ENCODE measurements at places on chromosomes 2 and 18. TPM values are rescaled to one million over a fixed set of nuclear protein-coding genes. Genes with fewer than 3 reads are reported as not detected.

DNA sequence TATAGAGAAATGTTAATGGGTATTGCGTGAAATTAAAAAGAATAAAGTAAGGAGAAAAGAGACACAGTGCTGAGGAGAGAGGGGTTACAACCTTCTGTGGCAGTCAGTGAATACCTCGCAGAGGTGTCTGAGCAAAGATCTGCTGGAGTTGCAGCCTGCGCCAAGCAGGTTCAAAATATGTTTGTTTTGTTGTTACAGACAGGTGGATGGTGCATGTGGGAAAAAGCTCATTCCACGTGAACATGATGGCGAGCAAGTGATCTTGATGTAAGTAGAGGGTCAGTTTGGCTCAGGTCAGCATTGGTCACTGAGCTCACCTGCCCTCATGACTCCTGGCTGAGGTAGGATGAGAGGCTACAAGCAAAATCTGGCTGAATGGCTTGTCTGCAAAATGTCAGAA, 66.2 kb downstream of the SOX11 start:
- H3K27ac ChIP-seq = no peak overlapping the region
- H3K4me3 ChIP-seq = no peak overlapping the region

PLGLB1 gene
- total RNA-seq = 0.54 TPM

DNA sequence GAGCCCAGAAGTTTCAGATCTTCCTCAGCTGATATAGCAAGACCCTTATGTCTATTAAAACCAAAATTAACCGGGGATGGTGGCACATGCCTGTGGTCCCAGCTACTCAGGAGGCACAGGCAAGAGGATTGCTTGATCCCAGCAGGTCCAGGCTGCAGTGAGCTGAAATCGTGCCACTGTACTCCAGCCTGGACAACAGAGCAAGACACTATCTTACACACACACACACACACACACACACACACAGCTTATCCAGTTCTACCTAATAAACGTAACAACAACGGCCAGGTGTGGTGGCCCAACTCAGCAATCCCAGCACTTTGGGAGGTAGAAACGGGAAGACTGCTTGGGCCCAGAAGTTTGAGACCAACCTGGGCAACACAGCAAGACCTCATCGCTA, 7.5 kb downstream of the LPIN2 start:
- H3K4me3 ChIP-seq = no peak overlapping the region
- H3K27ac ChIP-seq = no peak overlapping the region
- DNase-seq = no peak
- no peaks in the 10 kb centered on the region for H3K4me1 ChIP-seq
- peaks cover 9% of the 10 kb centered on the region for H3K36me3 ChIP-seq
- H3K27me3 ChIP-seq = no peaks in the 10 kb centered on the region

IL36B gene
- total RNA-seq = not detected

MYO3B gene
- 0.27 TPM for total RNA-seq

- H3K4me3 ChIP-seq = peak overlapping the region; percentile 49
- H3K27ac ChIP-seq = no peak overlapping the region
- peaks cover 18% of the 10 kb centered on the region for H3K4me1 ChIP-seq
- H3K36me3 ChIP-seq = no peaks in the 10 kb centered on the region
- DNase-seq = peak; percentile 62
These were observed 143.2 kb downstream of the MEIS1 start for GRCh38 chr2:66578054-66578686.

DNA sequence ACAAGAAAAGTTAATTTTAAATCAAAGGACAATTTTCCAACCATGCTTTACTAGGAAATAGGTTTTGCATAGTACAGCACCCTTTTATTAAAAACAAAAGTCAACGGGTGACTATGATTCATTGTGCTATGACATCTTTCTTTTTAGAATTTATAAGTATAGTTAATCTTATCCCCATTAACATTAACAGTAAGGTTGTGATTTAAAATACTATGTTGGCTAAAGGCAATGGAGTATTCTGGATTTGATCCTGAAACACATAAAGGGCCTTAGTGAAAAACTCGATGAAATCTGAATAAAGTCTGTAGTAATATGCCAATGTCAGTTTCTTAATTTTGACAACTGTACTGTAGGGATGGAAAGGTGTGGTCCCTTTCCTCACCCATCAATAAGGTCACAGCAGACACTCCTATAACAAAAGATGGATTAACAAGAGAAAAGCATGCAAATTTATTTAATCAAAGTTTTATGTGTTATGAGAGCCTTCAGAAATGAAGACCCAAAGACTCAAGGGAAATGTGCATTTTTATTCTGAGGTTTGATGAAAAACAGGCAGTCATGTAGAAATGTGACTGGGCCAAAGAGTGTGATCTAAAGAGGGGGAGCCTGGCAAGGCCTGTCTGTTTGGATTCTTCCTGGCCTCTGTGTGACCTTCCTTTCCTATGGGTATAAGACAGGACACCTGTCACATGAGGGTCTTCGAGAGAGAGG, 731.4 kb downstream of the TSN start:
- H3K27me3 ChIP-seq = no peaks in the 10 kb centered on the region
- H3K4me3 ChIP-seq = no peak overlapping the region
- H3K4me1 ChIP-seq = 0 out of 2 replicates have a peak, but pooled peaks cover 2% of the 10 kb centered on the region
- no peak overlapping the region for H3K27ac ChIP-seq
- no peaks in the 10 kb centered on the region for H3K36me3 ChIP-seq

All from H1 (cell line).